ENCODE measurements at places on chromosomes 4 and X. TPM values are rescaled to one million over a fixed set of nuclear protein-coding genes. Genes with fewer than 3 reads are reported as not detected.

GRCh38 chr4:94636004-94636403, 121.8 kb upstream of the BMPR1B start:
- DNase-seq, result no peak

The CCDC110 gene
- 0.35 TPM for total RNA-seq

DNA sequence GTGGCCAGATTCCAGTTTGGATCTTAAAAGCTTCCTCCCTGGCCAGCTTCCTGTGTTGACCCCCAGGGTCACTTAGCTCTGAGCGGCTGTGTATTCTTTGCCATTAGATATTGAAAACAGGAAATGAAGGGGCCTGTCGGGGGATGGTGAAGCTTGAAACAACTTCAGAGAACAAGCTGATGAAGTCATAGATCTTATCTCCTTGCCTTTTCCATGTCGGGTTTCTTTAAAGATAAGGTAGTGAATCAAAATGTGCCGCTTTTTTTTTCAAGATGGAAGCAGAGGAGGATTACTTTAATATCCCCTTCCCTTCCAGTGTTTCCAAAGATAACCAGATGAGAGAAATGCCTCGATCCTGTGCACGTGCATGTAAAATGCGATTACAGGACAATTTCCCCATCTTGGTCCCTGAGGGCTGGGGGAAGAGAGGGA, 508.5 kb downstream of the MID1IP1 start:
- DNase-seq, result no peak

The AWAT2 gene
- total RNA-seq, result not detected

DNA sequence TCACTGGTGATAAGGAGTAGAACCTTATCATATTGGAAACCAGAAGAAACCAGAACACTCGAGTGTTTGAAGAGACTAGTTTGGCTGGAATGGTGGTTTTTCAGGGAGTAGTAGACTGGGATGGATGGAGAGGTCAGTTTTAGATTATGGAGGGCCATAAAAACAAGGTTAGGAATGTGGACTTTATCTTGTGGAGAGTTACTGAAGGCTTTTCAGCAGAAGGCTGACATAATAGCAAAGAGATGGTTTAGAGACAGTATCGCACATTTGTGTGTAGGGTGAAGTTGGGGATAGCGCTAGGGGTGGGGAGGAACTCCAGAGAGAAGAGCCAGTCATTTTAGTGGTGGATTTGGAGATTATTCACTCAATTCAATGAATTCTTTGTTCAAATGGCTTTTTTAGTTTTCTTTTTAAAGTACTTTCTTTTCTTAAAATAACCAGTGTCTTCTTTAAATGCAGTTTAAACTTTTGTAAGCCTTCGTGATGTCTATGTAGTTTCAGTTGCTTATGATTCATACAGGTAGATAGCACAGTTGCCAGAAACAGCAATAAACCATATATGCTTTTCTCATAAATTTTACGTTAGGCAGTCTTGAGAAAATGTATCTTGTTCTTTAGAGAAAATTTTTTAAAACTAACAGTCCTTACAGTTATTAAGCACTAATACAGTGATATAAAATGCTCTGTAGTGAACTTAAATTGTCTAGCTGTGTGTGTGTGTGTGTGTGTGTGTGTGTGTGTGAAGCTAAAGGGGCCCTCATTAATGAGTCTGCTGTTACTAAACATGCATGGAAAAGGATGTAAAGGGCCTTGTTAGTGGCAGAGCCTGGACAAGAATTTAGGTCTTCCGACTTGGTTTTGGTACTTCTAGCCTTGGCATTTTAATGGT, 3.8 kb downstream of the ARHGAP10 start:
- no peak for DNase-seq
